ENCODE measurements at places on chromosomes 5 and 9. TPM values are rescaled to one million over a fixed set of nuclear protein-coding genes. Genes with fewer than 3 reads are reported as not detected.

- no peak for DNase-seq
These were observed 704 bp downstream of the SUSD1 start for GRCh38 chr9:112174222-112174964.

DNA sequence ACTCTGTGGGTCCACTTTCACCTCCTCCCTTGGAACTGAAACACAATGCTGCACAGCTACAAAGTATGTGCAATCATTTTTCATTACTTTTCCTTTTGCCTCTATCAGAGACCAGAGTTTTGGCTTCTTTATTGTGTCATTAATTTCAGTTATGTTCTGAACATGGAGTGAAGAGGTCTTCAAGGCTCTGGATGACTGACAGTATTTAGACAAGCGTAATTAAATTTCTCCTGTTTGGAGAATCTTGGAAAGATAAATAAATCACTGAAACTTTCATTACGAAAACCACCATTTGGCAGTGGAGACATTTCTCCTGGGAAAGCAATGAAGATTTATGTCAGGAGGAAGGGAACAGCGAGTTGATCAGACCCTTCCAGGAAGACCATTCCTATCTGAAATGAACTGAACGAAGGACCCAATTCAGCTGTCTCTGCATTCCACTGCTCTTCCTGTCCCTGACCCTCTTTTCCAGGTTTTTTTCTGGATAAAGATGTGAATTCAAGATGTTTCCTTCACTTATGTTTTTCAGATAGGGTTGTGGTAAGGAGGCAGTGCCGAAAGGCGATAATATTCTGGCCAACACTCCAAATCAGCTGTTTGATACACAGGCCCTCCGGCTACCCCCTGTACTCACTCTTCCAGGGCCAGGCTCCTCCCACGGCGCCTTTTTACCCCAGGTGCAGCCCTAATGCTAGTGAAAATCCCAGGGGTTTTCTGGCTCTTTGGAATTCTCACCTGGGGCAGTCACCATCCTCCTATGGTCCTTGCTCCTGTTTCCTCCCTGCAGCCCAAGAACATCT is 77.2 kb upstream of the OSMR start:
- DNase-seq, result no peak

DNA sequence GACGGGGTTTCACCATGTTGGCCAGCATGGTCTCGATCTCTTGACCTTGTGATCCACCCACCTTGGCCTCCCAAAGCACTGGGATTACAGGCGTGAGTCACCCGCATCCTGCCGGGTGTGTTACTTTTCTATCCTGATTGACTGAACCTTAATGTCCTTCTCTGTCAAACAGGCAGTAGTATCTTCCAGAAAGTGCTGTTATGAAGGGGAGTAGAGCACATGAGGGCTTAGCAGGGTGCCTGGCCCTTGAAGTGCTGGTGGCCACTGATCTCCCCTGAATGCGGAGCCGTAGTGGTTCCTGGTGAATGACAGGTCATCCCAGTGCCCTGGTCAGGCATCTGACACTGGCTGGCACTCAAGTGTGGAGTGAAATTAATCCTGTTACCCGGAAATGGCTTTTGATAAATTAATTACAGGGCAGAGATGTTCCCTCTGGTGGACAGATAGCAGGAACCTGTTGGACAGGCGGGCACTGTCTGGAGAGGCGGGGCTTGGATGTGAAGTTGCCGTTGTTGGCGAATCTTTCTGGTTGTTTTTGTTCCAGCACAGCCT is 28.4 kb downstream of the PRRC2B start:
- peak; percentile 73 for DNase-seq

SOWAHA gene
- 0.78 TPM for total RNA-seq

CNTLN gene
- 9.1 TPM for total RNA-seq

NSUN2 gene
- 65.0 TPM for total RNA-seq

DNA sequence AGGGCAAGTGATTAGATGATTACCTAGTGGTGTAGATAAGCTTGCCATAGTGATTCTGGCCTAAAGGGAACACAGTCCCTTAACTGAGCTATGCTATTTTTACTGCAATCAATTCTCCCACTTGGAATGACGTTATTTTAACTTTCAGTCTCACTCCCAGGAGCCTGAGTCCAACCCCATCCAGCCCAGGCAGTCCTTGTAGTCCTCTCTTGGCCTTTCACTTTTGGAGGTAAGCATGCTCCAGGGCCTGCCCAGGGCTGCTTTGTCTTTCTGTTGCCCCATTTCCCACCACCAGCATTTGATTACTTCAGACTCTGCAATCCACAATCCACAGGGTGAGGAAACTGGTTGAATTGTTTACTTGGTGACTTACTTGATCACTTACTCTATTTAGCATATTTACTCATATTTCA is 233.0 kb downstream of the CD180 start:
- DNase-seq, result no peak

DNA sequence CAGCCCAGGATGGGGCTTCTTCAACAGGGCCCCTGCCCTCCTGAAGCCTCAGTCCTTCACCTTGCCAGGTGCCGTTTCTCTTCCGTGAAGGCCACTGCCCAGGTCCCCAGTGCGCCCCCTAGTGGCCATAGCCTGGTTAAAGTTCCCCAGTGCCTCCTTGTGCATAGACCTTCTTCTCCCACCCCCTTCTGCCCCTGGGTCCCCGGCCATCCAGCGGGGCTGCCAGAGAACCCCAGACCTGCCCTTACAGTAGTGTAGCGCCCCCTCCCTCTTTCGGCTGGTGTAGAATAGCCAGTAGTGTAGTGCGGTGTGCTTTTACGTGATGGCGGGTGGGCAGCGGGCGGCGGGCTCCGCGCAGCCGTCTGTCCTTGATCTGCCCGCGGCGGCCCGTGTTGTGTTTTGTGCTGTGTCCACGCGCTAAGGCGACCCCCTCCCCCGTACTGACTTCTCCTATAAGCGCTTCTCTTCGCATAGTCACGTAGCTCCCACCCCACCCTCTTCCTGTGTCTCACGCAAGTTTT is 23.6 kb downstream of the PCDHGC5 start:
- peak; percentile 80 for DNase-seq
